ENCODE measurements at places on chromosomes 6 and 20.

DNA sequence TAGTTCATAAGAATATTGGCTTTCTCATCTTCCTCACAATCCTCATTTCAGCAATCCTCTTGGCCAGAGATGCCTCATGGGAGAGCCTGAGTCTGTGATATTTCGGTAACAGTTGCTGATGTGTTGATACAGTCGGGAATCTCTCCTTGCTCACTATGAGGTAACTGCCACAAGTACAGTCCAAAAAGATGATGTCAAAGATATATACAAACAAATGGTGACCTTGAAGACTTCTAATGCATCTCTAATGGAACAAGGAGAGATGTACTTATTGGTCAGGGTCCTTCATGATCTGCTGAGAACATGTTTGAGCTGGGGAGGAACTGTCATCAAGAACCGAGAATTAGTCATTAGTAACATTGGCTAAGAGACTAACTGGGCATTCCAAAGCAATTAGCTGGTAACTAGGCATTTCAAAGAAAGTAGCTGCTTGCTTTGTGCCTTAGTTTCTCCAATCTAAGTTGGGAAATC, 56.1 kb downstream of the FILIP1 start:
- DNase-seq = peak; percentile 61

DNA sequence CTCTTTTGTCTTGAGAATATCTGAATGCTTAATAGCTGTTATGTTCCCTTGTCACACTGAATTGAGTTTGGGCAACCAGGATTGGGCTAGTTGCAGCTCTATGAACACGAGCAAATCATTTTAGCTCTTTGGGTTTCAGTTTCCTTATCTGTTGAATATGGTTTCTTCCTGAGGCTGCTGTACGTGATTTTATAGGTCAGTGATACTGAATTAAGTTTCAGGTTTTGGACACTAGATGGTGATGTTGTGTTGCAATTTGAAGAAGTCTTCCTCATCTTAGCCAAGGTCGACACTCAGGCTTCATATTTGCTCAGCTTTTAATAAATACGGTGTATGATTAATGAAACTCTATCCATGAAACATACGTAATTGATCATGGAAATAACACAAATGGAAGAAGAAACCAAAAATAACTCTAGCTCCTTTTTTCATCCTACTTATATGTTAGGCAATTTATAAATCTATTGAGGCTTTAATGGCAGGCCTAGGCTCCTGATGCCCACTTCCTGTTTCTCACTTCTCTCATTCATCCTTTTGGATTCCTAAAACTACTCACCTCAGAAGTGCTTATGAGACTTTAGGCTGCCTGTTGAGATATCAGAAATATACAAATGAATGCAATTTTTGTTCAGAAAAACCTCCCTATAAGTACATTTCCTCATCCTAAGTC, 354.1 kb upstream of the MAP3K7 start:
- DNase-seq = peak; percentile 79

GRCh38 chr20:43736588-43737158, 9.9 kb upstream of the GTSF1L start:
- peak; percentile 33 for DNase-seq

GRCh38 chr20:21503345-21503744, 10.5 kb downstream of the NKX2-2 start:
- peak; percentile 41 for DNase-seq

- no peak for DNase-seq
Measured at GRCh38 chr6:168493976-168494375, 53.0 kb downstream of the SMOC2 start.

GRCh38 chr6:119676230-119676629, 326.7 kb upstream of the MAN1A1 start:
- no peak for DNase-seq

GRCh38 chr6:96876886-96877545, 20.7 kb downstream of the NDUFAF4 start:
- DNase-seq = no peak

- no peak for DNase-seq
Measured at GRCh38 chr6:42454428-42454791, 2.7 kb upstream of the TRERF1 start.

- DNase-seq = peak; percentile 91
Measured at GRCh38 chr6:34610819-34611477, 54.8 kb upstream of the SPDEF start.

DNA sequence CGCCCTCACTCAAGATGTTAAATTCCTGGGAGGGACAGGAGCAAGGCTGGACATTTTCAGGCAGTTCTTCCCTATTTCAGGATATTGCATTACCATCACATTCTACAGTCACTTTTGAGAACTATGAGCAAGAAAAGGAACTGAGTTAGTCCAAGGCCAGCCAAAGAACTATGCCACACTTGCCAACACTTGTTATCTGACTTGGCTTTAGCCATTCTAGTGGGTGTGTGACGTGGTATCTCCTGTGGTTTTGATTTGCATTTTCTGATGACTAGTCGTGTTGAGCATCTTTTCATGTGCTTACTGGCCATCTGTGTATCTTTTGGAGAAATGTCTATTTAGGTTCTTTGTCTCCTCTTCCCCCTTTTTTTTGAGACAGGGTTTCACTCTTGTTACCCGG, 12.0 kb downstream of the XRN2 start:
- peak; percentile 81 for DNase-seq

- DNase-seq = peak; percentile 78
Measured at GRCh38 chr20:3980260-3981131, 34.9 kb downstream of the RNF24 start.

GRCh38 chr6:19731282-19731681, 105.9 kb upstream of the ID4 start:
- peak; percentile 95 for DNase-seq

- no peak for DNase-seq
Measured at GRCh38 chr6:83854001-83854501, 891 bp downstream of the RIPPLY2 start.

- no peak for DNase-seq
Measured at GRCh38 chr6:134046054-134046453, 6.4 kb downstream of the SLC2A12 start.

- peak; percentile 82 for DNase-seq
Measured at GRCh38 chr6:89385156-89385667, 26.9 kb downstream of the RRAGD start.

Measured in cardiac fibroblast (primary cell).